ENCODE measurements at places on chromosomes 16 and 17. TPM values are rescaled to one million over a fixed set of nuclear protein-coding genes. Genes with fewer than 3 reads are reported as not detected.

DNA sequence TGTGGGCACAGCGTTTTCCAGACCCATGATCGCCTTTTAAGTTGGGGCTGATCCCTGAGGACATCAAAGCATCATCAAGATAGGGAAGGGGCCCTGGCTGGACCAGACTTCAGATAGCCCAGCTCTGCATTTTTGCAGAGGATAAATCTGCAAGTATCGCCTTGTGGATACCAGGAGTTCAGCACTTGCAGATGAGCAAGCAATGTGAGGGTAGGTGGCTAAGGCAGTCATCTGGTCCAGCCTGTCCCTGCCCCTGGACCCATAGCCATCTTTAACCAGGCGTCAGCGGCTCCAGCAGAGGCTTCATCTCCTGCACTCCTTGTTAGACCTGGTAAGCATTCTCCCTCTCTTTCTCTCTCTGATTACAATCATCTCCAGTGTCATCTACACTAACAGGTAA is 9.0 kb upstream of the MRPS23 start:
- no peak for DNase-seq

GRCh38 chr16:4390266-4391260 is 18.9 kb downstream of the VASN start:
- no peak for DNase-seq

DNA sequence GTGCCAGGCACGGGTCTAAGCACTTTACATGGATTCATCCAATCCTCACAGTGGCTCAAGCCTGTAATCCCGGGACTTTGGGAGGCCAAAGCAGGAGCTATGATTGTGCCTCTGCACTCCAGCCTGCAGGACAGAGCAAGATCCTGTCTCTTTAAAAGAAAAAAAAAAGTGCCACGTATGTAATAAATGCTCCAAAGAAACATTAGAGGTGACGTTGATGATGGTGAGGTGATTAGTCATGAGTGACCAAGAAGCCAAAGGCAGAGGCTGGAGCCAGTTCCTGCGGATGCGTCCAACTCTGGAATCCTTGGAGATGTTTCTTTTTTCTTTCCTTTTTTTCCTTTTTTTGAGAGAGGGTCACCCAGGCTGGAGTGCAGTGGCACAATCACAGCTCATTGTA is 59.4 kb upstream of the SIAH1 start:
- DNase-seq, result no peak

Gene CRHR1
- total RNA-seq, result 0.89 TPM

Gene PPY
- not detected for total RNA-seq

Gene SLC13A2
- total RNA-seq, result not detected

DNA sequence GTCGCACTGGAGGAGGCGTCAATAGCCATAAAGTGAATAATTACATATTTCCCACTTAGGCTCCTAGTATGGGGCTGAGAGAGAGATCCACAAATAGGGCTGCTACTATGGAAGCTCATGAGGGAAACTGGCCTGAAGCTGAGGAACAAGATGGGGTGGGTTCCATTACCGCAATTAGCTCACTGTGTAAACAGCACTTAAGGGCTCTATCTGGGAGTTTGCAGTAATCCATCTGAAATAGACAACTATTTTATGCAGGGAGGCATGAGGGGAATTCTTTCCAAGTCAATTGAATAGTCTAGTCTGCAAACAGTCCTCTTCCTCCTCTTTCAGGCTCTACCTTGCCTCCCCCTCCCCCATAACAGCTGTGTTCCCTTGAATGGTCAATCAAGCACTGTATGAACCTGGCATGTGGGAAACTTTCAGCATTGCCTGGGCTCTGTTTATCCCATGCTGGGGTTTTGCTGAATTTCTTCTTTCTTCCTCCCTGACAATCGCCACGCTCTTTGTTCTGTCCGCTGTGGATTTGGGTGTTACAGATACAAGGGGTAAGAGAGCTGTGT is 56.1 kb upstream of the MAF start:
- no peak for DNase-seq

Gene KRTAP17-1
- total RNA-seq, result not detected

GRCh38 chr16:81514568-81515258 is 70.1 kb downstream of the CMIP start:
- DNase-seq, result no peak

DNA sequence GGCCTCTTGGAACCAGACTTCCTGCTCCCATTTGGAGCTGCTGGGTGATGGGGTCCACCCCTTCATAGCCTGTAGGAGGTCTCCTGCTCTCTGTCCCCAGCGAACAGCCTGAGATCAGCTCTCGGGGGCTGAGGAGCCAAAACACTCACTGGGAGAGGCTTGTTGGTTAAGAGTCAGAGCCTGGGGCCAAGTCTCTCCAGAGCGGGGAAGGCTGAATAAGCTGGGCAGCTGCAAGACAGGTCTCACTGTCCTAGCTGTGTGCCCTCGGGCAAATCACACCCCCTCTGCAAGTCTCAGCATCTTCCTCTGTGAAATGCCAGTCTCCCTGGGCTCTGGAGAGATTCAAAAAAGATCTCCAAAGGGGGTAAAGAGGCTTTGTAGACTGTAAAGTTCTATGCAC is 174.6 kb downstream of the WSCD1 start:
- no peak for DNase-seq

Gene CCDC78
- 6.0 TPM for total RNA-seq

- no peak for DNase-seq
These were observed 5.7 kb downstream of the KRT13 start for GRCh38 chr17:41499714-41500113.

DNA sequence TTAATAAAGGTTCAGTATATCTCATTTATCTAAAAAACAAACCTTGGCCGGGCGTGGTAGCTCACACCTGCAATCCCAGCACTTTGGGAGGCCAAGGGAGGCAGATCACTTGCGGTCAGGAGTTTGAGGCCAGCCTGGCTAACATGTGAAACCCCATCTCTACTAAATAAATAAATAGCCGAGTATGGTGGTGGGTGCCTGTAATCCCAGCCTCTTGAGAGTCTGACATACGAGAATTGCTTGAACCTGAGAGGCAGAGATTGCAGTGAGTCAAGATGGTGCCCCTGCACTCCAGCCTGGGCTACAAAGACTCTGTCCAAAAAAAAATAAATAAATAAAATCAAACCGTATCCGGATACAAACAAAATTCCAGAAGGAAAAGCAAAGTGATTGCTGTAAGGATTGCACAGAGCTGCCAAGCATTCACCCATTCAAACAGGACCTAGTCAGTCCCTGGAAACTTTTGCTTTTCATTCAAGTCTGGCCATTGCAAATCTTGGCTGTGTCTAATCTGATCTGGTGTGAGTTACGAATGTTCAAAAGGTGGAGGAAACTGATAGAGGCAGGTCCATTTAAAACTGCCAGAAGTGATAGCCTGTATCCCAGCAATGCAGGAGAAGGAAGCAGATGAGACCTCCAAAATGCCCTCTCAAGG is 102.5 kb upstream of the CLEC3A start:
- no peak for DNase-seq

Gene CARD14
- 0.10 TPM for total RNA-seq

- DNase-seq, result no peak
These were observed 19.8 kb upstream of the MAPK3 start for GRCh38 chr16:30142672-30143346.

DNA sequence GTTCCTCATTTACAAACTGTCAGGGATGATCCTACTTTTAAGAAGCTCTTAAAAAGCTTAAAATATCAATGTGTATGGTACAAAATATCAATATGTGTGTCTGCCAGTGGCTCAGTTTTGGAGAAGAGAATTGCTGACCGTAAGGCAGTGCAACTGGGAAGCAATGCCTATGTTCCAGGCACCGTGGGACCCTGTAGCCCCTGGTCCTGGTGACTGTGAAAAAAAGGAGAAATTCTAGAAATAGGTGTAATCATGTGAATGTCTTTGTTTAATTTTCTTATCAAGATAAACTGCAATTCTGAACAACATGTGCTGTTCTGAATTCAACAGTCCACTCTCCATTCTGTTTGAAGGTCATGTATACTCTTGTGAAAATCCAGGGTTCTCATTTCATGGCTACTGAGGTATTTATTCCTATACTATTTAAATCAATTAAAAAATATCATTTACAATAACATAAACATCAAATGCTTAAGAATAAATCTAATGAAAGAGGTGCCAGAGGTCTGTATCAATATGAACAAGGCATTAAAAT is 9.4 kb upstream of the HP start:
- DNase-seq, result no peak

Gene SPN
- total RNA-seq, result 0.60 TPM

DNA sequence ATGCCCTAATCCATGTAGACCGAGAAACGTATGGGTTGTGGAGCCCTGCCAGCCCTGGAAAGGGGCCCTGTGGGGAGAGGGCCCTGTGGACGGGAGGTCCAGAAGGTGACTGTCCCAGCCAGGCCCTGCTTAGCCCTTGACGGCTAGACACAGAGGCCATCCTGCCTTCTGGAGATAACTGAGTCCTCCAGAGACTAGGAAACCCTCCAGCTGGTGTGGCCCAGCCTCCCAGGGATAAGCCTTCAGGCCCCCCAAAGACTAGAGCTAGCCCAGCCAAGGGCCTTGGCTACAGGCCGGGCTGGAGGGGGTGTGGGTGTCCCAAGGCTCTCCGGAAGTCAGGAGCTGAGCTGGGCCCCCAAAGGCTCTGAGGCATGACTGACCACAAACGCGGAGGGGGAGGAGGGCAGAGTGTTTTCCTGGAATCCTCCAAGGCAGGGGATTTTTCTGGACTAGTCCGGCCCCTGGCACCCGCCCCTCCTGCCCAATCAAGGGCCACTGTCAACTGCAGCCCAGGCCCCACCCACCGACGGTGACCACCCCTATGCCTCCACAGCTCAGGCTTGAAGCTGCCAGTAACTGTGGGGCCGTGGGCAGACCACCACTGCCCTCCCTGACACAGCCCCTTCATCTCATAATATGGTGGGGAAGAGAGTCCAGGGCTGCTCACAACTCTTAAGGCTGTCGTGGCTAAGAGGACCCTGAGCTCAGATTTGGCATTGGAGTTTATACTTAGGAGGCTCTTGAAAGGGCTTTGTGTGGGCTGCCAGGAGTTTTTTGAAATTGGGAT is 885 bp upstream of the VASN start:
- DNase-seq, result peak; percentile 89

DNA sequence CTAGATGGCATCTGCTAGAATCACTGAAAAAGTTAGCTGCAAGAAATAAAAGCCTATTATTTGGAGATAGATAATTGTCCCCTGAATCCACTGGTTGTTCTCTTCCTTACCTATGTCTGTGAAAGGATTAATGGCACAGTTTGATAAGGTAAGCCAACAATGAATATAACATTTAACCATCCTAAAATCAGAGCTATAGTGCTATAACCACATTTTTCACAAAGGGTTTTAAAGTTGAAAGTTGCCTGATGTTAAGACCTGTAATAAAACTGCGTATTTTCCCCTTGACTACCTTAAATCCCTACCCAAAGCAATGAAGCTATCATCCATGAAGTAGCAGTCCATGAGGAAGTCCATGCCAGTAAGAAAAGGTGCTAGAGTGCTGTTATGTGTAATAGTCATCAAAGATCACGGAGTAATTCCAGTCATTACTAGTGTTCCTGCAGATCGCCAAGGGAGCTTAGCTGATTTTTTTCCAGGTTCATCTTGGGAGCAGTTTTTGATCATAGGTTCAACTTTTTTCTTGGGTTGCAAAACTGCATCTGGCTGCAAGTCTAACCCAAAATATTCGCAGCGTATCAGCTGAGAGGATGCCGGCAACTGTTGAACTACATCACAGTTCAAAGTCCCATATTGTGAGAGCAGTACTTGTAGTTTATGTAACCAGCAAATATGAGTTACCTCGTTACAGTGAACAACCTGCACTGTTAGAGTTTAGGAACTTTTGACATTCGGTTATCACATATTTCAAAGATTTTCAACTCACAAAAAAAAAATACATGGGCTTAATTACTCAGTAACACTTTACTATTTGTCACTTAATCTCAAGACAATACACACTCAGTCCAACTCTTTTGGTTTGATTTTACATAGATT is 18.2 kb upstream of the RSL1D1 start:
- DNase-seq, result no peak

Gene KCNH6
- not detected for total RNA-seq

- no peak for DNase-seq
These were observed 2.9 kb downstream of the RNASEK start for GRCh38 chr17:7014995-7015958.

Gene SSH2
- 8.9 TPM for total RNA-seq

GRCh38 chr17:77833769-77834168 is 124.7 kb upstream of the TNRC6C start:
- no peak for DNase-seq

Gene EMP2
- total RNA-seq, result 84.3 TPM

DNA sequence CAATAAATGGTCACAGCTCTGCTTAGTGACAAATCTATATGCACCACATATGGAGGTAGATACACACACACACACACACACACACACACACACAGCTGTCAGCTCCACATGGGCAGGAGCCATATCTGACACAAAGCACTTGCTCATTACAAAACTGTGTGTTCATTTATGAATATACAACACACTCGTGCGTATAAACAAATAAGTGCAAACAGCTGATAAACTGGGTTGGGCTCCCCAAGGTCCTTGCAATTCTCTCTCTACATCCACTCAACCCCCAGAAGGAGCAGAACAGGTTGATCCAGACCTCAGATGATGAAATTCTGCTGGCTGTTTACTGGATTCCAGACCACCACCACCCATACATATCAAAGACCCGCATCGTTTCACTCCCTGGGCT is 140.7 kb downstream of the XYLT1 start:
- no peak for DNase-seq

GRCh38 chr16:19274165-19274797 is 11.2 kb upstream of the CLEC19A start:
- DNase-seq, result no peak

Gene MYH11
- 293 TPM for total RNA-seq

GRCh38 chr16:26195225-26195624 is 503.5 kb downstream of the HS3ST4 start:
- no peak for DNase-seq

- no peak for DNase-seq
These were observed 4.2 kb upstream of the KLHL11 start for GRCh38 chr17:41869426-41869825.

GRCh38 chr16:84583995-84584394 is 33.9 kb downstream of the COTL1 start:
- no peak for DNase-seq

Gene CD300E
- 0.15 TPM for total RNA-seq

- peak; percentile 41 for DNase-seq
These were observed at the start of gene PYCARD for GRCh38 chr16:31202414-31203375. Gene PYCARD, minus strand, starts transcription at chr16:31202760. Its CDS starts 70 bp downstream, at chr16:31202690.

- DNase-seq, result no peak
These were observed 28.3 kb upstream of the IL17C start for GRCh38 chr16:88610080-88610479.

Gene KRTAP4-5
- not detected for total RNA-seq

Gene KCNG4
- total RNA-seq, result not detected

Gene FAM20A
- 26.9 TPM for total RNA-seq

Measured in ovary (tissue), 10 donors.